Pancreas (tissue), 10 donors: ENCODE measurements at places on chromosomes 5 and 9. TPM values are rescaled to one million over a fixed set of nuclear protein-coding genes. Genes with fewer than 3 reads are reported as not detected.
A peak's percentile ranks its signal among the peaks of the same experiment; 100 is the strongest.

IL13 gene
- polyA plus RNA-seq = 0.07 TPM

PCDHGA6 gene
- 1.1 TPM for polyA plus RNA-seq

SPINK4 gene
- polyA plus RNA-seq = 9.2 TPM

DOCK2 gene
- 0.73 TPM for polyA plus RNA-seq

SLC22A5 gene
- polyA plus RNA-seq = 7.1 TPM

DNA sequence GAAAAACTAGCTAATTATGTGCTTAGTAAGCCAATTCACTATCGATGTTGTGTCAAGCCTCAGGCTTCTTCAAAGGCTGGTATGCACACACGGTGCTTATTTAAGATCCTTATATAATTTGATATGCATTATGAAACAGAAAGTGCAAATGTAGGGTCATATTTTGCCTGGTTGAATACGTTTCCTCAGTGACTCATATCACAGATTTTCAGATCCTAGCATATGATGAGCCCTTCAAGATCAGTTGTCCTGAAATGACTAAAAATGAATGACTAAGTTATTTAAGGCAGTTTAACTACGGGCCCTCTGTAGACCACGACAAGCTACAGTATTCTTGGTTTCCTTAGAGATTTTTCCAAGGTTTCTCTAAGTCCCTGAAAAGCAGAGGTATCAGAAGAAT is 778.3 kb downstream of the PRELID2 start:
- DNase-seq = no peak
- no peak overlapping the region for H3K4me3 ChIP-seq
- no peak overlapping the region for H3K27ac ChIP-seq
- no peaks in the 10 kb centered on the region for H3K36me3 ChIP-seq
- no peaks in the 10 kb centered on the region for H3K27me3 ChIP-seq
- no peaks in the 10 kb centered on the region for H3K4me1 ChIP-seq

GRCh38 chr5:462051-462481 is 19.1 kb downstream of the EXOC3 start:
- DNase-seq = no peak
- H3K27me3 ChIP-seq = no peaks in the 10 kb centered on the region
- no peak overlapping the region for H3K4me3 ChIP-seq
- no peak overlapping the region for H3K27ac ChIP-seq

DNA sequence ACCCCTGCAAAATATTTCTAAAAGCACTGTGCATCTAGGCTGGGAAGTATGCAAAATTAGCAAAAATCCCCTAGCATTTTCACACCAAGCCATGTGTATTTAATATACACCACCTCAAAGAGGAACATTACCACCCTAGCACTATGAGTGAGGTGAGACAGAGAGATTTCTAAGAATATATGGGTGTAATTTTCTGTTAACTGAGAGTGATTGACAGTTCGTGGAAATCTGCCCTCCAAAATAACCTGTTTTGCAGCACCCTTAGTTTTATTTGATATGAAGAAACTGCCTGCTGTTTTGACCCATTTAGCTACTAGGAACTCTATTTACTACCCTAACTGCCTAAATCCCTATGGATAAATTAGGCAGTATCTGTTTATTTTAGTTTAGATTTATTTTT is 64.2 kb upstream of the CDKN2B start:
- no peaks in the 10 kb centered on the region for H3K27me3 ChIP-seq
- H3K36me3 ChIP-seq = no peaks in the 10 kb centered on the region
- H3K4me3 ChIP-seq = no peak overlapping the region
- no peak overlapping the region for H3K27ac ChIP-seq
- DNase-seq = no peak
- no peaks in the 10 kb centered on the region for H3K4me1 ChIP-seq

- H3K36me3 ChIP-seq = peaks cover 10% of the 10 kb centered on the region
- H3K4me3 ChIP-seq = no peak overlapping the region
- H3K4me1 ChIP-seq = no peaks in the 10 kb centered on the region
- H3K27me3 ChIP-seq = no peaks in the 10 kb centered on the region
- no peak overlapping the region for H3K27ac ChIP-seq
- DNase-seq = no peak
These were observed 18.0 kb downstream of the NNT start for GRCh38 chr5:43620944-43621505.

DNA sequence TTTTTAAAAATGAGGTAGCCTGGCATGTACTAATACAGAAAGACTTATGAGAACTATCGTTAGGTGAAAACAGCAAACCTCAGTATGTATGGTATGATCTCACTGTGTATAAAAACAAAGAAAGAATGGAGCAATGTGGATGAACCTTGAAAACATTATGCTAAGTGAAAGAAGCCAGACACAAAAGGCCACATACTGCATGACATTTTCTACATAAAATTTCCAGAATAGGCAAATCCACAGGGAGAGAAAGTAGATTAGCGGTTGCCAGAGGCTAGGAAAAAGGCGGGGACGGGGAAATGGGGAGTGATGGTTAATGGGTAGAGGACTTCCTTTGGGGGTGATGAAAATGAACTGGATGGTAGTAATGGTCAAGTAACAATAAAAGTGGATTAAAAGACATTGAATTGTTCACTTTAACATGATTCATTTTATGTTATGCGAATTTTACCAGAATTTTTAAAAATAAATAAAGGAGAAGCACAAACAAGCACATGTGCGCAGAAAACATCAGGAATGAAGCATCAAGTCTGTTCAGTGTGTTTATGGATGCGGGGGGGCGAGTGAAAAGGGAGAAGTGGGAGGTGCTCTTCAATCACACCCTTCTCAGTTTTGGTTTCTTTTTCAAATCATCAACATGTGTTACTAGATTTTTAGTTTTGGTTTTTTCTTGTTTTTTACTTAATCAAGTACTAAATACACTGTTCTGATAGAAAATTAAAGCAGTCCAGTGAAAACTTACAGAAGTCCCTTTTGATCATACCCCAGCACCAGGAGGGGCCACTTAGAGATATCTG is 16.3 kb downstream of the ROR2 start:
- H3K27me3 ChIP-seq = no peaks in the 10 kb centered on the region
- no peaks in the 10 kb centered on the region for H3K4me1 ChIP-seq
- H3K27ac ChIP-seq = no peak overlapping the region
- DNase-seq = no peak
- no peaks in the 10 kb centered on the region for H3K36me3 ChIP-seq

GRCh38 chr9:36503172-36504088 is 69.3 kb upstream of the MELK start:
- no peak overlapping the region for H3K27ac ChIP-seq
- no peaks in the 10 kb centered on the region for H3K4me1 ChIP-seq
- H3K36me3 ChIP-seq = no peaks in the 10 kb centered on the region
- no peak for DNase-seq
- no peaks in the 10 kb centered on the region for H3K27me3 ChIP-seq
- H3K4me3 ChIP-seq = no peak overlapping the region

- peaks cover 9% of the 10 kb centered on the region for H3K4me1 ChIP-seq
- H3K27me3 ChIP-seq = no peaks in the 10 kb centered on the region
- DNase-seq = no peak
- H3K27ac ChIP-seq = peak overlapping the region; percentile 39
- H3K4me3 ChIP-seq = no peak overlapping the region
These were observed 7.3 kb upstream of the RGS3 start for GRCh38 chr9:113456235-113456634.

DNA sequence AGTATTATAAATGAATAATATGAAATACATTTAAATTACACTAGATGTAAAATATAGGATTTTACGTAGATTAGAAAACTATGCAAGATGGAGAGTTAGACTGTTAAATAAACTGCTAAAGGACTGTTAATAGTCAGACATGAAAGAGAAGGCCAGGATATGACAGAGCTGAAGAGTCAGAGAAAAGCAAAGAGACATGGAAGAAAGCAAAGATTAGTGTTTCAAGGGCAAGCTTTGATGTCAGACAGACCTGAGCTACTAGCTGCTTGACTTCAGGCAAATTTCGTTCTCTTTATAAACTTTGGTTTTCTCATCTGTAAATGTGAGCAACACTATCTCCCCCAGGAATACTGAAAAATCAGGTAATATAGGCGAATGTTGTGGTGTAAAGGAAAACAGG is 161.3 kb downstream of the RAPGEF6 start:
- no peaks in the 10 kb centered on the region for H3K27me3 ChIP-seq
- no peak overlapping the region for H3K27ac ChIP-seq
- DNase-seq = no peak
- no peaks in the 10 kb centered on the region for H3K36me3 ChIP-seq
- no peaks in the 10 kb centered on the region for H3K4me1 ChIP-seq

DNA sequence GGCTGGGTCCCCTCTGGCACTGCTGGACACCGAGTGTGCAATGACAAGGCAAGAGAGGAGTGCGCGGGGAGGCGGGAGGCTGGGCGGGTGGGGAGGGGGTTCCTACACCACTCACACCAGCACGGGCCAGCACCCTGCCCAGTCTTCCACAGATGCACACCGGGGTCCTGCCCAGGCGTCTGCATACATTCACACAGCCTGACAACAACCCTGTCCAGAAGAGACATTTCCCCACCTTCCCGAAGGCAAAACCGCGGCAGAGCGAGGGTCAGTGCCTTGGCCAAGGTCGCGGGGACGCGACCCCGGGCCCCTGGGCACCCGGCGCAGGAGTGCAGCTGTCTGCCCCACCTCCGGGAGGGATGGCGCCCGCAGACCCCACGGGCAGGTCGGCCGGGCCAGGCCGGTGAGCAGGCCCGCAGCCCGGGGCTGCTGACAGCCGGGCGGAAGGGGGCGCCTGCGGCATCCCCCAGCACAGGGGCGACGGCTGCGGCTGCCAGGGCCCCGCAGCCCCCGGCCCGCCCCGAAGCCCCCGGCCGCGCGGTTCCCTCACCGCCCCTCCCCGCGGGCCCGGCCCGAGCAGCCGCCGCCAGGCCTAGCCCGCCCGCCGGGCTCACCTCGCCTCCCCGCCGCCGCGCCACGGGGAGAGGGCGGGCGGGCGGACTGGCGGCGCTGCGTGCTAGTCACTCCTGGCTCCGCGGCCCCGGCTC is 496 bp downstream of the MAPK9 start:
- peak overlapping the region; percentile 74 for H3K27ac ChIP-seq
- H3K27me3 ChIP-seq = no peaks in the 10 kb centered on the region
- peaks cover 22% of the 10 kb centered on the region for H3K4me1 ChIP-seq
- no peaks in the 10 kb centered on the region for H3K36me3 ChIP-seq

GRCh38 chr5:36310138-36310537 is 8.4 kb upstream of the RANBP3L start:
- H3K4me1 ChIP-seq = no peaks in the 10 kb centered on the region
- no peaks in the 10 kb centered on the region for H3K27me3 ChIP-seq
- DNase-seq = no peak
- no peaks in the 10 kb centered on the region for H3K36me3 ChIP-seq

DNA sequence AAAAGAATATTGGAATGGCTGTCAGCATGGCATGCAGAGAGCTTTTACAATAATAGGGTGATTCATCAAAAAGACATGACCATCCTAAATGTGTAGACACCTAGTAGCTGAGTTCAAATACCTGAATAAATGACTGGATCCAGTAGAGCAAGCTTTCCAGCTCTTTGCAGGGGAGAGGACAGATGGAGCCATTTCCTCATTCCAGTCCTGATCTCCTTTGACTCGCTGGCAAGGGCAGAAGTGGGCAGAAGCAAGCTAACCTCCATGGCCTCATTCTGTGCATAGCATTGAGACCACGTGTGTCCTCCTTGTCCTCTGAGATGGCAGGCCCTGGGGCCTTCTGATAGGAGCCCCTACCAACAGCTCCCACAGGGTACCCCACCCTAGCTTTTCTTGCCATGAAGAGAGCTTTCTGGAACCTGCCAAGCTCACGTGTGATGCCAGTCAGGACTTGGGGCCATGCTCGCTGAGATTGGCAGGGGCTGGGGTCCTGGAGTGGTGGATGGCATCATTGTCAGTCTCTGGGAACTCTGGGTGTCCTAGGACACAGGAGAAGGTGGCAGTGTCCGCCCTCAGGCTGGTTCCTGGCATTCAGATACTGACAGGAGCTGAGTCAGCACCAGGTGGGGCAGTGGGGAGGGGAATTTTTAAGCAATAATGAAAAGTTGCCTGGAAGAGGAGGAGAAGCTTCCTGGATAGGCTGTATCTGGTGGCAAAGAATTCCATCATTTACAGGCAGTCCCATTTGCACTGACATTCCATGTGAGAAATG is 33.6 kb downstream of the WWC1 start:
- no peaks in the 10 kb centered on the region for H3K27me3 ChIP-seq
- DNase-seq = peak; percentile 52
- no peaks in the 10 kb centered on the region for H3K36me3 ChIP-seq
- peaks cover 23% of the 10 kb centered on the region for H3K4me1 ChIP-seq

- no peaks in the 10 kb centered on the region for H3K36me3 ChIP-seq
- H3K27ac ChIP-seq = peak overlapping the region; percentile 60
- no peak overlapping the region for H3K4me3 ChIP-seq
These were observed 193.7 kb downstream of the MAPKAP1 start for GRCh38 chr9:125513303-125513667.
